ENCODE measurements at places on chromosomes 11 and 22.

DNA sequence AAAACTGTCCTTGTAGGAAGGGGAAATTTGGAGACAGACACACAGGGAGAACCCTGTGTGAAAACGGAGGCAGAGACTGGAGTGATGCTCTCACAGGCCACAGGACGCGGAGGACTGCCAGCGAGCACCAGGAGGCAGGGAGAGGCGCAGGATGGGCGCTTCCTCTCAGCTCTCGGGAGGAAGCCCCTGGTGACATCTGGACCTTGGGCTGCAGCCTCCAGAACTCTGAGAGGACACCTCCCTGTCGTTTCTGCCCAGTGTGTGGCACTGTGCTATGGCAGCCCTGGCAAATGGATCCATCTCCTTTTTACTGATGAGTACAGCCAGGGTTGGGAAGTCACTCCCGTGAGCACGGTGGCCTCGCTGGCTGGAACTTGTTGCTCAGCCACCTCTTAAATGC, 73.9 kb downstream of the LRRC32 start:
- no peak for DNase-seq

- no peak for DNase-seq
Observed at GRCh38 chr22:47209040-47209514, 446.6 kb downstream of the TBC1D22A start.

- no peak for DNase-seq
Observed at GRCh38 chr11:129945373-129945772, 50.0 kb upstream of the NFRKB start.

- DNase-seq: no peak
Observed at GRCh38 chr11:79013509-79013908, 427.3 kb downstream of the TENM4 start.

GRCh38 chr22:48449466-48450187, 1378.0 kb downstream of the BRD1 start:
- DNase-seq: no peak

DNA sequence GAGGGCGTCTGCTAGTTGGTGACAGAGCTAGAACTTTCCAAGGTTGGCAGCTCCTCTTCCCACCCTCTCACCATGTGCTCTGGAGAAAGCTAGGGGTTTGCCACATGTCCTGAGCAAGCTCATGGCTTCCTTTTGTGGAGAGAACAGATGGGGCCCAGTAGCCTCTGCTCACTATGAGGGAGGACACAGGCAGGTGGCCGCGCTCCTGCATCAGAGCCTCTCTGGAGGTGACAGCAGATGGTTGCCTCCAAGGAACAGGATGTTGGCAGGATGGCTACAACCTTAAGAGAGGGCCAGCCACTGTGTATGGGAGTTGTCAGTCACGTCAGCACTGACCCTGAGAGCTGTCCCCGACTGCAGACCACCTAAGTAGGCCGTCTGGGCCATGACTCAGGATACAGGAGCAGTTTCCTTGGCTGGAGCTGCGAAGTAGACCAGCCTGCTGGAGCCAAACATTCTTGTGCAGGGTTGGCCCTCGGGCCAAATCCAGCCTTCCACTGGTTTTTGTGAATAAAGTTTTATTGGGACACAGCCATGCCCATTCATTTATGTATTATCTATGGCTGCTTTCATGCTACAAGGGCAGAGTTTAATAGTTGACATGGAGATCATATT, 28.0 kb downstream of the SGSM1 start:
- no peak for DNase-seq

DNA sequence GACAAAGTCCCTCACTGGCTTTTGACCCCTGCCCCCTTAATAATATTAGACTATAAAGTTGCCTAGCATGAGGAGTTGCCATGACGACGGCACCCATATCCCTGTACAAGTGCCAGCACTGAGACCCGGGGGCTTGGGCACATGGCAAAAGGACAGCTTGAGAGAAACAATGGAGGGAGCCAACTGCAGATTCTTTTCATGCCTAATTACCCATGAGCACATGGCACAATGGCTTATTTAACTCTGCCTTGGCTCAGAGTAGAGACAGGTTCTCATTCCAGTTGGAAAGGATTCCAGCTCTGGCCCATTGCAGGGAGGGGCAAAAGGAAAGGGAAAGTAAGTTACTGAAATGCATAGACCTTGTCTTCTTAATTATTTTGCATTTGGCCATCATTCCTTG, 261.2 kb upstream of the UBASH3B start:
- DNase-seq: no peak

GRCh38 chr22:38133331-38133730, 22.8 kb upstream of the BAIAP2L2 start:
- DNase-seq: no peak

- DNase-seq: no peak
Observed at GRCh38 chr22:28188178-28188879, 269.3 kb upstream of the PITPNB start.

DNA sequence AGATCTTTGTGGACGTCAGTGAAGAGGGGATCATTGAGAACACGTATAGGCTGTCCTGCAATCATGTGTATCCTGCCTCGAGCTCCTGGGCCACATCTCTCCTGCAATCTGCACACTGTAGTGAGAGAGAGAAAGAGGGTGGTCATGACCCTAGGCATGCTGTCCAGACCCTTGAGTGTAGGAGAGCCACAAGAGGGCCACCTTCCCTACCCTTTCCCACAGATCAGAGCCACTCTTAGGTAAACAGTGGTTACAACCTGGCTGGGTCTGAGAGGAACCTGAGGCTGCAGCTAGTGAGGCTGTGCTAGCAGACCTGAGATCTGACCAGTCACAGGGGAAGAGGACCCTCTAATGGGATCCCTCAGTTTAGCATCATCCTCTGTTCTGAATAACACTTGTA, 3.9 kb upstream of the IL18BP start:
- DNase-seq: no peak

- no peak for DNase-seq
Observed at GRCh38 chr22:28058036-28058435, 139.0 kb upstream of the PITPNB start.

Data from GM12864 (cell line).